PC-9 (cell line): ENCODE measurements at places on chromosomes 4 and X. TPM values are rescaled to one million over a fixed set of nuclear protein-coding genes. Genes with fewer than 3 reads are reported as not detected.

DNA sequence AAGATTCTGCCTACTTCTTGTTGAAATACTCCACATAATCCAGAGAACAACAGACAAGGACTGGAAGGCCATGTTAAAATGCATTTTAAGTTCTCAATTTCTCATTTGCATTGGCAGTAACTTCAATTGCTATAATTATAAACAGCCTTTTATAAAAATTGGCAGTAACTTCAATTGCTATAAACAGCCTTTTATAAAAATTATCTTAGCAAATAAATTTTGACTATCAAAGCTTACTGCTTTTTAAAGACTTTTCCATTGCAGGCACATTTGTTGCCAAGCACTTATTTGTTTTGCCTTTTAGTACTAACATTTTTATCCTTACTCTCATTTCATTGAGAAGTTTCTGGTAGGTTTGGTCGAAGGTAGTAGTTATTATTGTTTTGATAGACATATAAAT is 17.8 kb downstream of the SCFD2 start:
- no peak overlapping the region for H3K4me3 ChIP-seq
- H3K27me3 ChIP-seq: no peaks in the 10 kb centered on the region
- no peak for DNase-seq
- no peak overlapping the region for H3K27ac ChIP-seq
- no peaks in the 10 kb centered on the region for H3K4me1 ChIP-seq

DNA sequence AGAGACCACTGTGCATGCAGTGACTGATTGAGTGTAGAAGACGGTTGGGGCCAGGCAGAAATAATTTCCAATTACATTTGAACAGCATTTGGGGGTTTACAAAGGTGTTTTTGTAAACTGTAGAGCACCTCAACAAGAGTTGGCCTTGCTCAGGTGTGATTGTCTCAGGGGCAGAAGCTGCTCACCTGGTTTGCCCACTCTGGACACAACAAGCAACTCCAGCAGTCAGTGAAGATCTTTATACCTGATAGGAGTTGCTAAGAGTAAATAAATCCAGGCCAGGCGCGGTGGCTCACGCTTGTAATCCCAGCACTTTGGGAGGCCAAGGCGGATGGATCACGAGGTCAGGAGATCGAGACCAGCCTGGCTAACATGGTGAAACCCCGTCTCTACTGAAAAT is 221.3 kb downstream of the RAB28 start:
- H3K4me3 ChIP-seq: no peak overlapping the region
- H3K27ac ChIP-seq: no peak overlapping the region
- no peaks in the 10 kb centered on the region for H3K27me3 ChIP-seq
- DNase-seq: no peak
- no peaks in the 10 kb centered on the region for H3K4me1 ChIP-seq
- H3K36me3 ChIP-seq: no peaks in the 10 kb centered on the region

DNA sequence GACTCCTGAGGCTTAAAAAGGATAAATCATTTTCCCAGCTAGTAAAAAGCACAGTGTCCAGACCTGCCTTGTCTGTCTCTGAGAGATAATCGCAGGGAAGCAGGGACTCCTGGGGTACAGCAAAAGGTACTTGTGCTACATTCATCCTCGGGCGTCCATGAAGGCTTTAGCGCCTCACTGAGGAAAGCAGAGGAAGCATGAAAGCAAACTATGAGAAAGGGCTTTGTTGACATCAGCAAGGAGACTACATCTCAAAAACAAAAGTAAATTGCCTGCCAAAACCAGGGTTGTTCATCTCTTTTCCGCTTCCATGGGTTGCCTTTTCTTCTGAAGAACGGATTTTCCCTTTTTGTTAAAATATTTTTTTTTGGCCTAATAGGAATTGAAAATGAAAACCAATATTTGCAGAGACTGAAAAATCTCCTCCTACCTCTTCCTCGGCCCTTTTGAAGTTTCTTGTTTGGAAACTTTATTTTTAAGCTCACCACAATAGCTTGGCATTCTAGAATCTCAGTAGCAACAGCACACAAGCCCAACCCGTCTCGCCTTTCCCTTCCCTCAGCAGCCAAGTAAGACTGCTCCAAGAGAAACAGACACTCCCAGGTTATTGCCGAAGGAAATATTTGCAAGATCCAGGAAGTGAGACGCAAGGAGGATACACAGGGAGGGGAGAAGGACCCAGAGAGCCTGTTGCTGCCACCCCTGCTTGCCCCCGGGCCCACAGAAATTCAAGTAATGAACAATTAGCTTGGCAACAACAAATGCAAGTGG is 148.3 kb upstream of the DGKK start:
- H3K27ac ChIP-seq: no peak overlapping the region
- H3K4me1 ChIP-seq: no peaks in the 10 kb centered on the region
- no peaks in the 10 kb centered on the region for H3K36me3 ChIP-seq
- H3K4me3 ChIP-seq: no peak overlapping the region

Gene CXCL6
- total RNA-seq: not detected in 2 replicates

DNA sequence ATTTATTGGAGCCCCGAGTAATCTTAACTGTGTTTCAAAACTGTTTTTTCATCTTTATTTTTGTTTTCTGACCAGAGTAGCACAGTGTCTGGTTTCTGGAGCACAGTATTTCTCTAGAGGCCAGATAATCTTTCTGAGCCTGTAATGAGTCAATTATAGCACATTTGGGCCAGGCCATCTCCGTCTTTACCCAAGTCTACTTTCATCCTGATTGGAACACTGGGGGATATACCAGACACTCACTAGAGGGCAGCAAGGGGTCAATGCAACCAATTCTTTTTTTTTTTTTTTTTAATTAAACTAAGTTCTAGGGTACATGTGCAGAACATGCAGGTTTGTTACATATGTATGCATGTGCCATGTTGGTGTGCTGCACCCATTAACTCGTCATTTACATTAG is 282.0 kb downstream of the ARHGAP24 start:
- H3K27me3 ChIP-seq: no peaks in the 10 kb centered on the region
- no peak for DNase-seq
- H3K4me3 ChIP-seq: no peak overlapping the region

Gene MAOB
- 0.55 and 0.74 TPM in 2 replicates for total RNA-seq

DNA sequence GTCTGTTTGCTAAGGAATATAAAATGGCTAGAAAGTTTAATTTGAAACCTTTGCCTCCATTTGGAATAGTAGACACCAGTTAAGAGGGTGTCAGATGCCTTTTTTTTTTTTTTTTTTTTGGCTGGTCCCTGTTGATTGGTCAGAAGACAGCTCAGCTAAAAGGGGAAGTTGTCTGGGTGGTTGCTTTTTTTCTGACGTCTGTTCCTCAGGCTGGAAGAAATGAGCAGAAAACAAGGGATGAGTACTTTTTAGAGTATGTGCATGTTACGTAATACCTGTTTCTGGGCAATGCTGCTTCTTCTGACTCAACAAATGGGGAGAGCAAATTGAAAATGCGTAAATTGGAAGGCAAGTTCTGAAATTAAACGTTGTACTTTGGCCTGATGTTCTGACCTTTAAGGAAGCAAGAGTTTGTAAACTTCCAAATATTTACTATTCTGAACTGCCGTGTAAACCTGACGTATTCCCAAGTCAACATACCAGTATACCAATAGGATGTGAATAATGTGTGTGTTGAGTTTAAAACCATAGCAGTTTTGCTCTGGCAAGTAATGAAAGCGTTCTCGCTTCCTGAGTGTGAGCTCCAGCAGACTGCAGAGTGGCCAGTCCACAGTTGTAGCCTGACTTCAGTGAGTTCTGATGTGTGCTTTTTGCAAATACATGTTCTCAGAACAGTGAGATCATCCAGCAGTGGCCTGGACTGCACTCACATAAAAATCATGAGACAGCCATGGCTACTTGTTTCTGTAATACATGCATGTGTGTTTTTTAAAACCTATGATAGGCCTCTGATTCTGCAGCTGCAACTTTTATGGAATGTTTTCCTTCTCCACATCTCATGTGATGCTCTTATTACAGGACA is 1.7 kb downstream of the SAT1 start:
- H3K27ac ChIP-seq: peak overlapping the region; percentile 82
- H3K4me1 ChIP-seq: peaks cover 35% of the 10 kb centered on the region
- H3K36me3 ChIP-seq: peaks cover 22% of the 10 kb centered on the region
- DNase-seq: no peak
- H3K27me3 ChIP-seq: no peaks in the 10 kb centered on the region
- H3K4me3 ChIP-seq: peak overlapping the region; percentile 94

DNA sequence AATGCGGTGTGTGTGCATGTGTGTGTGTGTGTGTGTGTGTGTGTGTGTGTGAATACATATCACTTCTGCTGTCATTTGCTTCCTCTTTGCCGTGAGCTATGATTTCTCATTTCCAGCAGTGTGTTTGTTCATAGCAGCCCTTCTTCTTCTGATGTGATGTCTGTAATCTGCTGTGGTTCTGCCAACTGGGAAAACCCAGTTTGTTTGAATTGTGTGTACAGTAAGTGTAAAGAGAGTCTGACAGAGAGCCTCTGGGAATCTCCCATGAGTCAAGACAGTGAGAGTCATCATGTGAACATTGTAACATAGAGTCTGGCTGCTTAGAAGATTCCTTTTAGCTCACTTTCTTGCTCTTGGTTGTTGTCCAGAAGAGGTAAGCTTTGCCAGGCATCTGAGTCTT is 8.4 kb upstream of the NWD2 start:
- H3K36me3 ChIP-seq: no peaks in the 10 kb centered on the region
- DNase-seq: no peak
- H3K27ac ChIP-seq: no peak overlapping the region
- H3K4me1 ChIP-seq: no peaks in the 10 kb centered on the region

DNA sequence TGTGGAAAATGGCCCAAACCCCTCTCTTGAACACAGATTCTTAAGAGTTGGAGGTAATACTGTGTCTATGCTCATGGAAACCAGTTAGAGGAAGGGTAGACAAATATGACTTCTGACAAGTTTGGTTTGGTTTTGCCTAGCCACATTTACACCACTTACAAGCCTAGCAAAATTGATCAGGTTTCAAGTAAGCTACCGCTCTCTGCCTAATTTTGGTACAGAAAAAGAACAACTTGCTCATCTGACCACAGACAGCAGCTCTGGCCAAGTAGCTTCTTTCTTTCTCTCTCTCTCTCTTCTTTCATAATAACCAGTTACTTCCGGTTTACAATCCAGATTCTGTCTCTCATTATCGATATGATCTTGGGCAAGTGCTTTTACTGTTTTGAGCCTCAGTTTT is 260.0 kb downstream of the GLUD2 start:
- H3K36me3 ChIP-seq: no peaks in the 10 kb centered on the region
- no peaks in the 10 kb centered on the region for H3K4me1 ChIP-seq
- H3K27ac ChIP-seq: no peak overlapping the region
- no peak for DNase-seq
- no peaks in the 10 kb centered on the region for H3K27me3 ChIP-seq

- no peak overlapping the region for H3K27ac ChIP-seq
- H3K4me1 ChIP-seq: peaks cover 6% of the 10 kb centered on the region
- DNase-seq: no peak
- no peak overlapping the region for H3K4me3 ChIP-seq
- no peaks in the 10 kb centered on the region for H3K27me3 ChIP-seq
Measured at GRCh38 chrX:13265111-13265510, 54.7 kb downstream of the ATXN3L start.
